ENCODE measurements at places on chromosomes 7 and 10. TPM values are rescaled to one million over a fixed set of nuclear protein-coding genes. Genes with fewer than 3 reads are reported as not detected.

The FOXP2 gene
- total RNA-seq, result 10.1 TPM

The THNSL1 gene
- total RNA-seq, result 2.7 TPM

The AOAH gene
- 29.2 TPM for total RNA-seq

DNA sequence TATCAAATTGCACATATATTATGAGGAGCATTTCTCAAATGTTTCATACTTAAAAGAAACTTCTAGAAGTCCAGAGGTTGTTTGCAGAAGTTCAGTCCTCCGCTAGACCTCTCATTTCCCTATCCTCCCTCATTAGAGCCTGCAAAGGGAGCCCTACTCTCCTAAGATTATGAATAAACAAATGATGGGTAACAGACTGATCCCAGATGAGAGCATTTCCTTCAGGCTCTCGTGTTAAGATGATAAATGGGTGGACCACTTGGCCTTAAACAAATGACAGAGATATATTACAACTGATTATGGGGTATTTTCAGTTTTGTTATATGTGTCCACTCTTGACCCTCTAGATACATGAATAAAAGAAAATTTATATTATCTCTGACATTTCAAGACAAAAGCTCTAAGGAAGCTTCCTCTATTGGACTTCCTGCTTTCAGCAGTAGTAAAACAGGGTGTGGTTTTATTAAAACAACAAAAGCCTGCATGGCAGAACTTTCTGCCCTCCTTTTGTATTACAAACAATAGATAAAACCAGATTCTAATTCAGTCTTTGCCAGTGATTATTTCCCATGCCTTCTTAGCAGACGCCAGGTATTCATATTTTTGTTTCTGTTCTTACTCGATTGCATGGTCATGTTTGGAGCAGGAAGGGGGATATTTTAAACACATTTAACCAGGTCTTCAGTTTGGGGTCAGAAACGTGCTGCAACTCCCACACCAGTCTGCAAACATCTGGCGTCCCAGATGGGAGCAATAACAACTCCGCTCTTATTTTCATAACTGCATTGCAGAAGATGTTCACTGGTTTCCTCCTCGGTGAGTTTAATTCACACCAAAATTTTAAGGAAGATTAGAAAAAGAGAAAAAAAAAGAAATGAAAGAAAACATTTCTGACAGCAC is 52.4 kb upstream of the FAM204A start:
- DNase-seq, result no peak

DNA sequence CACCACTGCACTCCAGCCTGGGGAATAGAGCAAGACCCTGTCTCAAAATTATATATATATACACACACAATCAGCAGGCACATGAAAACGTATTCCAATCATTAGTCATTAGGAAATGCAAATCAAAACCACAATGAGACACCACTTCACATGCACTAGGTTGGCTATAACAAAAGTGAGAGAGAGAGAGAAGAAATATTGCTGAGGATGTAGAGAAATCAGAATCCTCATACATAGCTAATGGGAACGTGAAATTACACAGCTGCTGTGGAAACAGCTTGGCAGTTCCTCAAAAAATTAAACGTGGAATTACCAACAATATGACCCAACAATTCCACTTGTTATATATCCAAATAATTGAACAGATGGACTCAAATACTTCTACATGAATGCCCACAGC is 43.3 kb upstream of the CNNM1 start:
- DNase-seq, result no peak

GRCh38 chr10:52801947-52802346 is 29.4 kb upstream of the MBL2 start:
- no peak for DNase-seq

GRCh38 chr7:123641901-123642300 is 13.8 kb upstream of the LMOD2 start:
- DNase-seq, result no peak

The PRKRIP1 gene
- 20.3 TPM for total RNA-seq

DNA sequence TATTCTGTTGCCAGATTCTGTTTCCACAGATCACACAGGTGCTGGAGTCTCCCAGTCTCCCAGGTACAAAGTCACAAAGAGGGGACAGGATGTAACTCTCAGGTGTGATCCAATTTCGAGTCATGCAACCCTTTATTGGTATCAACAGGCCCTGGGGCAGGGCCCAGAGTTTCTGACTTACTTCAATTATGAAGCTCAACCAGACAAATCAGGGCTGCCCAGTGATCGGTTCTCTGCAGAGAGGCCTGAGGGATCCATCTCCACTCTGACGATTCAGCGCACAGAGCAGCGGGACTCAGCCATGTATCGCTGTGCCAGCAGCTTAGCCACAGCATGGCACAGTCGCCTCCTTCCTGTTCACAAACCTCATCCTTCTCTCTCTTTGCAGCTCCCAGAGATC is 237.5 kb upstream of the PRSS1 start:
- DNase-seq, result no peak

DNA sequence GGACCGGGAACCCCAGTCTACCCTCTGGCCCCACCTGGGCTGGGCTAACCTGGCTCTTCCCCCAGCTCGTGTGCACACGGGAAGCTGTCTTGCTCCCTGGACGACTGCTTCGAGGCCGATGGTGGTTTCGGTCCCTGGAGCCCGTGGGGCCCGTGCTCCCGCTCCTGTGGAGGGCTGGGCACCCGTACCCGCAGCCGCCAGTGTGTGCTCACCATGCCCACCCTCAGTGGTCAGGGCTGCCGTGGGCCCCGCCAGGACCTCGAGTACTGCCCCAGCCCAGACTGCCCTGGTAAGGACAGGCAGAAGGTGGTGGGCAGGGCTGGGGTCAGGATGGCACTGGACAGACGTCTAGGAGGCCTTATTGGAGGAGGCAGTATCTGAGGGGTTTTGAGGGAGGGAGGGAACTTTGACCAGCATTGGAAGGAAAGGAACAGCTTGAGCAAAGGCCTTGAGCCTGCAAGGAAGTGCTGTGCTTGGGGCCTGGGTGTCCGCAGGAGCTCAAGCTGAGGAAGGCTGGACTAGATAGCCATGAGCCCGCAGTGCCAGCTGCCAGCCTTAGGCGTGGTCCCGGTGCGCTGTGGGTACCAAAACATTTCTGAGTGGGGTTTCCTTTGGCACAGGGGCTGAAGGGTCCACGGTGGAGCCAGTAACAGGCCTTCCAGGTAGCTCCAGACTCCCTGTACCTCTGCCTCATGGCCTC is 20.2 kb upstream of the ZNF862 start:
- DNase-seq, result peak; percentile 42

The GPR22 gene
- total RNA-seq, result not detected

The ADCYAP1R1 gene
- 2.9 TPM for total RNA-seq

The DPYSL4 gene
- total RNA-seq, result 2.1 TPM

GRCh38 chr10:10925667-10926066 is 92.0 kb upstream of the CELF2 start:
- no peak for DNase-seq

GRCh38 chr7:44221231-44221791 is 20.5 kb downstream of the YKT6 start:
- DNase-seq, result peak; percentile 42

The DIP2C gene
- total RNA-seq, result 15.1 TPM
